NCI-H460 (cell line): ENCODE measurements at places on chromosomes 6 and 20. TPM values are rescaled to one million over a fixed set of nuclear protein-coding genes. Genes with fewer than 3 reads are reported as not detected.

RHAG gene
- not detected in 2 replicates for total RNA-seq

VPS52 gene
- 36.0 and 39.7 TPM in 2 replicates for total RNA-seq

ZHX3 gene
- total RNA-seq: 3.7 and 4.6 TPM in 2 replicates

SOX18 gene
- total RNA-seq: 0.77 and 1.7 TPM in 2 replicates

C6orf141 gene
- total RNA-seq: 0.47 TPM in 1 of 2 replicates, not detected in the other

PGBD1 gene
- 4.5 and 5.2 TPM in 2 replicates for total RNA-seq

ITPR3 gene
- 31.9 and 38.9 TPM in 2 replicates for total RNA-seq

SLC32A1 gene
- total RNA-seq: not detected in 2 replicates

ZSCAN12 gene
- total RNA-seq: 3.9 and 5.7 TPM in 2 replicates

OXT gene
- not detected in 2 replicates for total RNA-seq

MICB gene
- 6.5 and 6.8 TPM in 2 replicates for total RNA-seq

CFAP206 gene
- total RNA-seq: 0.26 and 0.40 TPM in 2 replicates

MLN gene
- total RNA-seq: not detected in 2 replicates

APCDD1L gene
- total RNA-seq: not detected in 2 replicates

HNF4A gene
- total RNA-seq: 0.12 TPM in 1 of 2 replicates, not detected in the other

PCMTD2 gene
- total RNA-seq: 37.8 and 45.1 TPM in 2 replicates

DLL1 gene
- total RNA-seq: 0.14 and 0.17 TPM in 2 replicates

KCNQ5 gene
- total RNA-seq: 0.84 TPM in 2 replicates

C4B gene
- total RNA-seq: 0.69 and 0.87 TPM in 2 replicates

FERMT1 gene
- total RNA-seq: 12.0 and 12.9 TPM in 2 replicates

CNR1 gene
- total RNA-seq: not detected in 2 replicates

WFDC2 gene
- not detected in 2 replicates for total RNA-seq

LPIN3 gene
- 6.8 and 7.6 TPM in 2 replicates for total RNA-seq

EBF4 gene
- 1.0 and 2.0 TPM in 2 replicates for total RNA-seq

TRERF1 gene
- 2.1 and 2.8 TPM in 2 replicates for total RNA-seq

SEMG1 gene
- total RNA-seq: not detected in 2 replicates

C20orf202 gene
- total RNA-seq: 0.05 TPM in 1 of 2 replicates, not detected in the other

BPIFB4 gene
- total RNA-seq: not detected in 2 replicates

WFDC10B gene
- total RNA-seq: not detected in 2 replicates

IRAK1BP1 gene
- total RNA-seq: 11.3 and 12.2 TPM in 2 replicates
